Hepatic stellate cell (primary cell): ENCODE measurements at places on chromosomes 11 and 22.

DNA sequence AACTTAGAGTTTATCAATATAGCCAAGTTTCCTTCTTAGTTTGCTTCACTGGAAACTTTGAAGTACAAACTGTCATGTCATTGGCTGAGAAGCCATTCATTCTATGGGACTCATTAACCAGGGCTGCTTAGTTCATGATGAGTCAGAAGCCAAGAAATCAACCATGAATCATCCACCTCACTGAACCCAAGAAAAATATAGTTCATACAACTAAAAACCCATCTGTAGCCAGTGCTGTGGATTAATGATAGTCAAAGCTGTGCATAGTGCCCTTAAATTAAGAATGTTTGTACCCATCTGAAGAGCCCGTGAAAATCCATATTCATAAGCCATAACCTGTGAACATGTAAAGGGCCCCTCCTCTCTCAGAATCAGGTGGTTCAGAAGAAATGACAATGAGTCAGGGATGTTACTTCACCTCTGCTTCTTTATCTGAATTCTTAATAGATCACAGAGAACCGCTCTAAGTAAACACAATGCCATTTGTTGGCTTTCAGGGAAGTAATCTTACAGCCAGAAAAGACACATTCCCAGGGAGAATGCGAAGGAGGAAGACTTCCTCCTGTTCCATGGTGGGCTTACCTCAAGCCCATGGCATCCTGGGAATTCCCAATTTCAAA lies 25.4 kb downstream of the MMP20 start:
- peak; percentile 68 for DNase-seq

GRCh38 chr11:108743851-108744250 lies 79.0 kb downstream of the DDX10 start:
- DNase-seq: no peak

DNA sequence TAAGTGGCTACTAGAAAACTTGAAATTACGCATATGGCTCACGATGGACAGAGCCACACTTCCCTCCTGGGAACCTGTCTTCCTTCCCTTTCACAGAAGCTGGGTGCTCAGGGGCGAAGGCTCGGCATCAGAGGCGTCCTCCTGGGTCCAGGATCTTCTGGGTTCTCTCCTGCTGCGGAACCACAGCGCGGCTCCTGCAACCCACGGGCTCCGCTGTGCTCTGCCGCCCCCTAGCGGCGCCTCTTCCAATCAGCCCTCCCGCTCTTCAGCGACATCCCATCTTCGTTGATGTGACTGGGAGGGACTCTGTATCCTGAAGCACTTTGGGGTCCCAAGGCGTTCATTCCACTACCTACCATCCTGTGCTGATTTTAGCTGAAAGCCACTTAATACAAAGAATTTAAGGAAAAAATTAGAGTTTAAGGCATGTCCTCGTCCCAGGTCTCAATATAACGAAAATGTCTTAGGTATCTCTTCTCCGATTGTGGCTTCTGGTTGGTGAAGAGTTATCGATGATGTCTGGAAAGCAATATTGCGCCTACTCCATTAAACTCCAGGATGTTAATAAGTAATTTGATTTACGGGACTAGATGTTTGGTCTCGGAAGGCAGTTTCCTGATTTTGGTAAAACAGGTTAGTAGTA lies 14.8 kb upstream of the RPS3 start:
- DNase-seq: peak; percentile 87

- DNase-seq: peak; percentile 43
Measured at GRCh38 chr11:16924826-16925560, 89.2 kb downstream of the PLEKHA7 start.

DNA sequence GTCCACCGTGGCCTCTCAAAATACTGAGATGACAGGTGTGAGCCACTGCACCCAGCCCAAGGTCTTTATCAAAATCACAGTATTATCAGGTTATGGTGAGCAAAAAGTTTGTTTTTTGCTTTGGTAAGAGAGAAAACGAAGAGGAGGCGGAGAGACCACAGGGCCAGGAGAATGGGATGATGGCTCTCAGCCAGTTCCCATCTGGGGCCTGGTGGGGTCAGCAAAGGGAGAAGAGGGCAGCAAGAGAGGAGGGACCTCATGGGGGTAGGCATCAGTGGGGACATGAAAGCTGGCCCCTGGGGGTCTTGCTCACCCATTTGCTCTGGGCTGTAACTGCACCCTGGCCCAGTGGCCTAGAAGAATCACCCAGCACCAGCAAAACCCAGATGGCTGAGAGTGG lies 190.2 kb downstream of the SHANK2 start:
- no peak for DNase-seq

- no peak for DNase-seq
Measured at GRCh38 chr22:25083807-25084200, 115.9 kb upstream of the CRYBB3 start.

DNA sequence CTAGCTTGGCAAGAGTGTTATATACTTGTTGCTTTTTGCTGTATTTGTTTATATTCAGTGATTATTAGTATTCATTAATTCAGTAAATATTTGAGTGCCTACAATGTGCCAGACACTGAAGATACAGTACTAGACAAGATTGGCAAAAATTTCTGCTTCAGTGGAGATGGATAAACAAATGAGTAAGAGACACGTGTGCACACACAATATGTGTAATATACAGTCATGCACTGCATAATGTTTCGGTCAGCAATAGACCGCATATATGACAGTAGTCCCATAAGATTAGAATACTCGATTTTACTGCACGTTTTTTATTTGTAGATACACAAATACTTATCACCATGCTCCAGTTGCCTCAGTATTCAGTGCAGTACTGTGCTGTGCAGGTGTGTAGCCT lies 104.9 kb upstream of the GAL start:
- DNase-seq: no peak

- no peak for DNase-seq
Measured at GRCh38 chr22:20430101-20430719, 7.4 kb downstream of the SCARF2 start.

DNA sequence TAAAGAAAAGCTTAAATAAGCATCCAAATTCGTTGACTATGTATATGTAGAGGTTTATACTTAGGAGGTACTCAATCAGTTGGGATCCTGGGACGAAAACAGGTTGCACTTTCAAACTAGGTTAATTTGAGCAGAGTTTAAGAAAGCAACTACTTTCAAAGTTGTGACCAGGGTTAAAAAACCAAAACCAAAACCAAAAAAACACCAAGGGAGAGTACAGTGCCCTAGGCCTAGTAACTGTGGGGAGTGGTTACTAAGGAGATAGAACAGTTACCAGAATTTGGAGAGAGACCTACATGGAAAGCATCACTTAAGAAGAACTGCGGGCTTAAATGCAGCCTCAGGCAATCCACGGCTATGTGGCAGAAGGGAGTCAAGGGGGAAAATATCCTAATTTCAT lies 148.3 kb downstream of the JRKL start:
- no peak for DNase-seq

DNA sequence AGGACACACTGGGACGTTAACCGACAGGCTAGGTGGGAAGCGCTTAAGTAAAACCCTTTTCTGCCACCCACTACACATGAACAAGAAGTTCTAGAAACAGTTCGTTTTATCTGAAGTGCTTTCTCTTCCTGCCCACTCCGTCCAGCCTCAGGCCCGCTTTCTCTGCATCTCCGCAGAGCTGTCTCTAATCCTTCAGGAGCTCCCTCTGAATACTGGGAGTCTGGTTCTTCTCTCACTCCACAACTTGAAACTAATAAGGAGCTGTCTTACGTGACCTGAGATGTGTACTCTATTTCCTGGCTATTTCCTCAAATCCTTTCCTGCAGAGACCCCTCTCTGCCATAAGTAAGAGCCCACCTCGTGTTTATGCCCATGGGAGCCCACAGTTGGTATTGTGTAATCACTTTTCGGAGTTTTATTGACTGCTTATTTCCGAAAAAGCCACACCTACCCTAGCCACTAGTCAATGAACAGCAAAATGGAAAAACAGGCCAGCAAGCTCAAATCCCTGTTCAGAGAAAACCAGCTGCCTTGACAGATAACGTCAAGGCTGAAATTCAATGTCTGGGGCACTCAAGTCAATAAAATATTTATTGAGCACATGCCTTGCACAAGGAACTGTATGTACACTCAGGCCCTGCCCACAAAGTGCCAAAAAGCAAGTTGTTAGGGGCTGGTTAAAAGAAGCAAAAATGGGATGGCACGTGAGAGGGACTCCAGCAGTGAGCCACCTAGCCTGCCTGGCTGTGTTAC lies 4.9 kb downstream of the PC start:
- DNase-seq: no peak

DNA sequence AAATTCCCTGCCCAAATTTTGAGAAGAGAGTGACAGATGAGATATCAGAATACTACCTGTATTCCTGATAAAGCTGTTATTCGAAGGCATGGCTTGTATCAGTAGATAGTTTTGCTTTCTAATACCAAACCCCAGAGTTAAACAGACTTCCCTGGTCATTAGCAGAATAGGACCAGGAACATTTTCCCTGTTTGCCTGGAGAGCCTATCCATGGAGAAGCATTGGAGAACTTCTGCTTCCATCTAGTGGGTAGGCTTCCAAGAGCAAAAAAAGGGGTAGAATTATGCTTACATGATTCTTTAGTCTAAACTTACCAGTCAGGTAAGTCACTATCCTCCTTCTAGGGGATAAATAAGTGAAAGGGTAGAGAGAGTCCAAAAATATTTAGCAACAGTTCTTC lies 14.2 kb downstream of the PDE3B start:
- no peak for DNase-seq

DNA sequence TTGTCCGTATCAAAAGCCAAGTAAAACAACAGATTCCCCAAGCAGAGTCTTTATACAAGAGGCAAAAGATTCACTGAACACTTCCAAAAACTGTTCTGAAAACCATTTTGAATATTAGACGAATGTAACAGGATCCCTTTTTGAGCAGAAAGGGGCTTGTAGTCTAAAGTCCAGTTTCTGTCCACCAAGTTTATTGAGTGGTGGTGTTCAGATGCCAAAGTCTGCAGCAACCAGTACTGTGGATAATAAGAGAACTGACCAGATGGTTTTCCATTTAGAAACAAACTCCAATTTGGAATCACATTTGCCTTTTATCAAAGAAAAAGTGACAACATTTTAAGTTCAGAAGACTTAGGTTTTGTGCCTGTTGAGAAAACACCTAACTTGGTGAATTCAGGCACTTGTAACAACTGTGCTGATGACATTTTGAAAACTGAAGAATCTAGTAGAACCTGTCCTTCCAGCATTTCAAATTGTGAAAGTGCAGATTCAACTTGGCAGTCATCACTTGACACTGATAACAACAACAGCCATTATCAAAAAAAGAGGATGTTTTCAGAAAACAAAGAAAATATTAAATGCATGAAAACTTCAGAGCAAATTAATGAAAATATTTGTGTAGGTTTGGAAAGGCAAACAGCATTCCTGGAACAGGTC lies 217.1 kb downstream of the CSNK2A3 start:
- no peak for DNase-seq

- DNase-seq: no peak
Measured at GRCh38 chr11:44572884-44573283, 7.4 kb downstream of the CD82 start.

DNA sequence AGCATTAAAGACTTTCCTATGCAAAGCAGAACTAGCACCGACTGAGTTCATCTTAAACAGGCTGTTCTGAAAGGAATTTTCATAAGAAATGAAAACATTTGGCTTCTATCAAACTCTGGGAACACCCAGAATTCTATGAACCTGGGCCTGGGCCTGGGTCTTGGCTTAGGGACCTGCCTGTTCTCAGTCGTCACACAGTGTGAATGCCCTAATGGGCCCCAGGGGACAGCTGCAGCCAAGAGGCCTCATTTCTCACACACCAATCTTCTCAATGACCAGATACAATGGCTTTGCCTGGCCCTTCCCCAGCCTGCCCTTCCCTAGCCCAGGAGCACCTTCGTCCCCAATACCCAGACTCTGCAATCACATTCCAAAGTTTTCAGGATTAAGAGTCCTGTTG lies 234.9 kb upstream of the ARHGAP20 start:
- DNase-seq: no peak

- no peak for DNase-seq
Measured at GRCh38 chr11:8242118-8242475, 21.6 kb downstream of the LMO1 start.

- DNase-seq: no peak
Measured at GRCh38 chr22:42280140-42280539, 9.7 kb upstream of the TCF20 start.

DNA sequence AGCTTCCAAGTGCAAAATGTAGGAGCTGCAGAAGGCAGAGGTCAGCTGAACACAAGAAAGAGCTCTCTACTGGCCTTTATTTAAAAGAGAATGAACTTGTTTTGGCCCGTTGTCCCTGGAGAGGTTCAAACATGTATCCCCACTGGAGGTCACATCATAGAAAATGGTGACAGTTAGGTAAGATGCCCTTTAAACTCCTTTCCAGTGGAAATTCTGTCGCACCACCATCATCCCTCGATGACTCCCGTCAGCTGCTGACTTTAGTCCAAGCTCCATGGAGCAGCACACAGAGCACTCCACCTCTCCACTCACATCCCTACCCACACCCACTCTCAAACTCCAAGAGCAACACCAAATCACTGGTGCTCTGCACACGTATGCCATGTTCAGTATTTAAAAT lies 15.2 kb upstream of the P4HA3 start:
- DNase-seq: no peak

DNA sequence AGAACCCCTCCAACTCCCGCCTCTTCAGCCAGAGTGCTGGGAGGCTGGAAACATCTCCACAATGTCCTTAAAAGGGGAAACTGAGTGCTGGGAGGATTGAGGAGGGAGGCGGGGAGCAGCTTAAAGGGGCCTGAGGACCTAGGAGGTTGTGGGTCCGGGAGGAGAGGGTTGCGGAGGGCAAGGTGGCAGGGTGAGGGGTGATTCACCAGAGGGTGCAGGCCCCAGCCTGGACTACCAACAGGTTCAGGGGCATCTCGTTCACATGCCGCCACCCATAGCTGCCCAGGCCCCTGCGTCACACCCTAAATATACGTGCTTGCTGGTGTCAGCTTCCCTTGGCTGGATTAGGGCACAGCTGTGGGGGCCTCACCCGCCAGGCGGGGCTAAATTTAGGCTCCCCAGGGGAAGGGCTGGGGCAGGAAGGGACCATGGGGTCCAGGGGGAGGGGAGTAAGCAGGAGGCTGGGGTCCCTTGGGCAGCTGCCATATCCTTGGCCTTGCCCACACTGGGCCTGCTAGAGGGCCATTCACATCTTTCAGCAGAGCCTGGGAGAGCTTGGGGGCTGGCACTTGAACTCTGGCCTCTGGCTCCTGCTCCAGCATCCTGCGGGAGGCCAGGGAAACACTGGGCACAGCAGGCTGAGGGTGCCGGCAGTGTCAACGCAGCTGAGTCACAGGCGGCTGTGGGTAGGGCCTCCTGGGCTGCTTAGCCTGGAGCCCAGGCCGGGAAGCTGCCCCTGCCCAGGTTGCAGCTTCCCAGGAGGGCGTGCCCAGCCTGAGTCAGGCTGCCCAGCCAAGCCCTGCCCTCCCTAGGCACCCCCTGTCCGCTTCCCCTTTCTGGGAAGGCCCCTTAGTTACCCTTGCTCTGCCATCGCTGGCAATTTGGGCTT lies 1.3 kb downstream of the EHBP1L1 start:
- DNase-seq: peak; percentile 94

DNA sequence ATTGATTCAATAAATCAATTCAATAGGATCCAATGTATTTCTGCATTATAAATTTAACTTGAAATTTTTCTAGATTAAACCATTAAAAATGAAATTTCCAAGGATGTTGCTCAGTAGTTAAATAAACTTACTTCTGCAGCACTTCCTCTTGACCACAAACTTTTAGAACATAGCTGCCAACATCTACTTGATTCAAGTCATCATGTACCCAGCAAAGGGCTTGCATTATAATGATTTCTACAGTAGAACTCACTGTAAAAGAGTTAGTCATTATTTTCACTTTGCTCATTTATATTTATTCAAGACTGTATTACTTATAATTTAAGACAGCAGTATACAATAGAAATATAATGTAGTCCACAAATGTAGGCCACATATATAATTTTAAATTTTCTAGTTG lies 59.2 kb downstream of the PIK3C2A start:
- DNase-seq: no peak
